ENCODE measurements at places on chromosomes 7 and 10.

DNA sequence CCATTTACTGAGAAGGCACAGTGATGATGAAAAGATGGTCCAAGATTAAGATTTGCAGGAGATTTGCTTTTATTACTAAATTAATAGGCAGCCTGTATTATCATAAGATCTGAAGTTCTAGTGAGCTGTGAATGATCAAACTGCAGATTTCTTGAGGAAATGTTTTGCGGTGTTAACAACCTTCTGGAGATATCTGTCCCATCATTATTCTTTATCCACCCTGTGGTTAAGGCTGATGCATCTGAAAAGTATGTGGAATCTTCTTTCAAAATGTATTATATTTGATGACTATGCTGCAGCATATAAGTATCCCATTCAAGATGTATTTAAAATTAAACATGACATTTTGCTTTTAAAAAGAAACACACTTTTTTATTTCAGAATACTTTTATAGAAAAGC, 150.3 kb downstream of the POLR1F start:
- DNase-seq = no peak

DNA sequence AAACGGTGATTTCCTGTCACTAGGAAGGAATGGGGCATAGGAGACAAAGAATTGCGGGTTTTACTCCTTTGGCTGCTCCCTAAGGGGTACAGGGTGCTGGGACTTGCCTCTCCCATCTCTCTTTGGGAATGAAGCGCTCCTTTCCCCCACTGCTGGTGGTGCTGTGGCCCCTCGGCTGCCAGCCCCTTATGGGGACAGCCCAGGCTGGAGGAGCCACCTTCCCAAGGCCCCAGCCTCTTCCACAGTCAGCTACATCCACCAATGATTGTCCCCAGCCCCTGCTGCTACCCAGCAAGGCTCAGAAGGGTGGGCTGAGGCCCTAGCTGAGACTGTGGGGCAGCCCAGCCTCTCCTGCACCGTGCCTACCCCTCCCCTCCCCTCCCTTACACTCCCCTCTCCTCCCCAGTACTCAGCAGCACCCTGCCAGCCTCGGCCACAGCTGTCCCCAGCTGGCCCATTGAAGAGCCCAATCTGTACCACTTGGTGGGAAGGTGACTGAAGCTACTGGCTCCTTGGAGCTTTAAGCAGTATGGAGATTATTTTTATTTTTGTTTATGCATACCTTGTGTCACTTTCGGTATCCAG, 19.0 kb downstream of the PRKAG2 start:
- no peak for DNase-seq

DNA sequence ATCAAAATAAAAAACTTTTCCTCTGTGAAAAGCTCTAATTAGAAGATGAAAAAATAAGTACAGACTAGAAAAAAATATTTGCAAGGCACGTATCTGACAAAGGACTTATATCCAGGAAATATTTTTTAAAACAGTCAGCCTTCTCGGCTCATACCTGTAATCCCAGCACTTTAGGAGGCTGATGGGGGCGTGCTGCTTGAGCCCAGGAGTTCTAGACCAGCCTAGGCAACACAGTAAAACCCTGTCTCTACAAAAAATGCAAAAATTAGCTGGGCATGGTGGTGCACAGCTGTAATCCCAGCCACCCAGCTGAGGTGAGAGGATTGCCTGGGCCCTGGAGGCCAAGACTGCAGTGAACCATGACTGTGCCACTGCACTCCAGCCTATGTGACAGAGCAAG, 542.8 kb downstream of the PARD3 start:
- DNase-seq = no peak

DNA sequence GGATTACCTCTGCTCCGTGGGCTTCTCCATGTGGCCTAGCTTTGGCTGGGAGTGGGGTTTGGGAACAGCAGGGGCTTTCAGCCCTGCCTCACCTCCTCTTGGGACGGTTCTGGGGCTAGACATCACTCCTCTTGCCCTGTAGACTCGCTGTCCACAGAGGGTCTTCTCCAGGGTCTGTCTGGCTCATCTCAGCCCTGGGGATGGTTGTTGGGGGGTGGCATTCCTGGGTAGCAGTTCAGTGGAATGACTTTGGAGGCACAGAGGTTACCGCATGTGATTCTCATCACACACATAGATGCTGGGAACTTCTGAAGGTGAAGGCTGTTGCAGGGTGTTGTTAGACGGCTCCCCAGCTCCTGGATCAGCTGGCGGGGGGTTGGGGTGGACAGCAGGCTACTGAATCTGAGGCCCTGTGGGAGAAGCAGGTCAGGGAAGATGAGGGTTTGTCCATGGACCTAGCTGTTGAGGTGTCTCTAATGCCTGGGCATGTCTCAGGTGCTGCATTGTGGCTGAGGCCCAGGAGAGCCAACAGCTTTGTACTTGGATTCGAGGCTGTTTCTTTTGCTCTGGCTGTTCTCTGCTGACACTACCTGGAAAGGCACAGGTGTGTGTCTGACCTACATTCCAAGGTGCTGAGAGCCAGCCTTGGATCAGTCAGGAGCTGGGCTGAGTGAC, 23.8 kb downstream of the RAMP3 start:
- DNase-seq = peak; percentile 3

- no peak for DNase-seq
Measured at GRCh38 chr7:124728610-124729009, 37.0 kb downstream of the GPR37 start.

DNA sequence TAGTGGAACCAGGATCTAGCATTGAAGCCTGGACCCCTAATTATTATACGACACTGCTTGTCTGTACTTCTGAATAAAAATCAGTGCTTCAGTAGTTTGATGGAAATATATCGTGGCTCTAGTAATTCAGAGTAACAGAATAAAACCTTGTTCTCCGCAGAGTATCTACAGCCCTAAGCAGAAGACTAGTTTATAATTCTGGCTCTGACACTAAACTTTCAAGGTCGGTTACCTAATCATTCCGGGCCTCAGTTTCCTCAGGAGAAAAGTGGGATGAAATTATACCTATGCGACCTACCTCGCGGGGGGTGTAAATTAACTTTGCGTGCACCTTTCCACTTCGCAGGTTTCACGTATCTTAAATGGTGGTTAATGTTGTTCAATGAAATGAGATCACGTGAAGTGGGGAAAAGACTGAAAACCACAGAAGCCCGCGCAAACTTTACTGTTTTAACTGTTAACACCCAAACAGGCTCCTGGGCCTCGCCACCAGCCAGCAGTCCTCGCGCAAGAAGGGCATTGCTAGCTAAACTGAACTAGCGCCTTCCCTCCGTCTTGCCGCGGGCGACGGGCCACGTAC, 615 bp downstream of the THAP5 start:
- no peak for DNase-seq
